ENCODE measurements at places on chromosomes 2 and 18.

DNA sequence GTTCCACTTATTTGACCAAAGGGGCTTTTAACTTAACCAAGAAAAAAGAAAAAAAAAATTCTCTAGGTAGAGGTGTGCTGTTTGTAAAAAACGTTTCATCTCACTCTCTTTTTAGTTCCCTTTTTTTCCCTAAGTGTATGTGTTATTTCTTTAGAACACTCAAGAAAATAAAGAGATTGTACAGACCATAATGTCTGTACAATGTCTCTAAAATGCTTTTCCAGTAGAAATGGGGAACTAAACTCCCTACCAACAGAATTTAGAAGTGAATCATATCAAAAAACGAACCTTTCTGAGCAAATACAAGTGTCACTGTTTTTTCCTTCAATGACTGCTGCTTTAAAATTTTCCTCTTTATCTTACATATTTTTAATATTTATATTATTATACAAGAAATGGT is 72.0 kb downstream of the CDH7 start:
- DNase-seq = no peak

- DNase-seq = no peak
These were observed 148.0 kb upstream of the CYRIA start for GRCh38 chr2:16813593-16813992.

GRCh38 chr2:128197059-128197458 is 106.1 kb downstream of the UGGT1 start:
- no peak for DNase-seq

GRCh38 chr2:112004253-112004645 is 50.8 kb upstream of the TMEM87B start:
- DNase-seq = no peak

- DNase-seq = no peak
These were observed 3.2 kb downstream of the CD226 start for GRCh38 chr18:69944436-69944835.

DNA sequence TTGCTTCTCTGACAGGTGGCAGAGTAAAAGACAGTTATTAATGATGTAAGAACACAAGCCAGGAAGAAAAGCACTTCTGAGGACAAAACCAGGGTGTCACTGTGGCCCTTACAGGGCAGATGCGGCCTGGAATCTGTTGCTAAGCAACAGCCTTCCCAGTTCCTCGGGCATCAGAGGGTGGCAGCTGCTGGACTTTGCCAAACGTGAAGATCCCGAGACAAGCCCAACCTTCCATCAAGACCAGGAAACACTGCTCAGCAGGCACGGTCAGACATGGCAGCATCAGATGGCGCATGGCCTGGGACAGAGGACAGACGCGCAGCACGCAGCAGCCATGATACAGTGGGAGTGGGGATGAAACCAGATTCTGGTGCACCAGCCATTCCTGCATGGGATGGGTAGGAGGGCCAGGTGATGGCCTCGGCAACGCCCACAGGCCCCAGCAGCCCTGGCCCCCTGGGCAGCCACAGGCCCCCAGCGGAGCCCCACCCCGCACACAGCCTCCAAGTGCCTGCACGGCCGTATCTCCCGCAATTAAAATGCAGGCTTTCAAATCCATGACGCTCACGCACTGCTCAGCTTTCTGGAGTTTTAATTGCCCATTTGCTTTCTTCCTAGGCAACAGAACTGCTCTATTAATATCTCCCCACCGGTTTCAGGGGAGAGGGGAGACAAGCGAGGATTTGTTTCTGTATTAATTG is 89.0 kb downstream of the EIPR1 start:
- DNase-seq = no peak

- no peak for DNase-seq
These were observed 92.7 kb upstream of the CNGA3 start for GRCh38 chr2:98253461-98254070.

- no peak for DNase-seq
These were observed 11.3 kb downstream of the CYTIP start for GRCh38 chr2:157432475-157433106.

DNA sequence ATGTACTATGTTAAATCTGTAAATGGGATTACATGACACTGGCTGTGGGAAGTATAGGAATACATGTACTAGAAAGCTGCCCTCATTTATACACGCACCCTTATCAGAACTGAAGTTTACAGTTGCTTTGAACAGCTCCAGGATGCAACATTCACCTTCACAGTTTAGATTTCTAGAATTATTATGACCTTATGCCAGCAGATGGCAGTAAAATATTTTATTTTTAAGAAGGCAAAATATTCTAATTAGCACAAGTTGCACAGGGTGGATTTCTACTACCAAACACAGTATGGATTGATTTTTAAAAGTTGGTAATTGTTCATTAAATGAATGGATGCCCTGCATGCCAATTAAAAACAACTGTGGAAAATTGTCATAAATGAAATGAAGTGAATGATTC is 670.4 kb downstream of the KCNJ3 start:
- DNase-seq = no peak

- no peak for DNase-seq
These were observed 737.5 kb downstream of the SATB2 start for GRCh38 chr2:198720266-198720665.

- no peak for DNase-seq
These were observed 60.0 kb downstream of the SDC1 start for GRCh38 chr2:20164734-20165478.

DNA sequence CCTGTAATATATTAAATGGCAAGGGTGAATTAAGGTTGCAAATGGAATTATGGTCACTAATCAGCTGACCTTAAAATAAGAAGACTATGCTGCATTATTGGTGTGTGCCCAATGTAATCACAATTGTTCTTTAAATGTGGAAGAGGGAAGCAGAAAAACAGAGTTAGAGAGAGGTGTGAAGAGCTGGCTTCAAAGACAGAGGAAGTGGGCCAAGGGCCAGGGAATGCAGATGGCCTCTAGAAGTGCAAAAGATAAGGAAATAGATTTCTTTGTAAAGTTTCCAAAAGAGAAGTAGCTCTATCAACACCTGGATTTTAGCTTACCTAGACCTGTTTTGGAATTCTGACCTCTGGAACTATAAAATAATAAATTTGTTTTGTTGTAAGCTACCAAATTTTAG is 276.0 kb downstream of the LRRTM1 start:
- no peak for DNase-seq

- no peak for DNase-seq
These were observed 460.8 kb upstream of the HS6ST1 start for GRCh38 chr2:128779301-128780095.

DNA sequence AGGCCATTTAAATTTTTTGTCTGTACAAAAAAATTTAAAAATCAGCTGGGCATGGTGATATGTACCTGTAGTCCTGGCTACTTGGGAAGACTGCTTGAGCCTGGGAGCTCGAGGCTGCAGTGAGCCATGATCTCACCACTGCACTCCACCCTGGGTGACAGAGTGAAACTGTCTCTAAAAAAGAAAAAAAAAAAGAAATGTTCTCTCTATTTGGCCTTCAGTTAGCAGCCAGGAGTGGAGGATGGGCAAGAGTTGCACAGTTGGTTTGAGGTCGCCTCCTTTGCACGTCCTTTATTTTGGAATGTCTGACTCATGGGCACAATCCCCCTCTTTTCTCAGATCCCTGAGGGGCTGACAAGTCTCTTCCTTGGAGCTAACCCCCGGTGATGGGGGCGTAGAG is 26.3 kb downstream of the ITM2C start:
- no peak for DNase-seq

- DNase-seq = no peak
These were observed 45.8 kb downstream of the TMEM17 start for GRCh38 chr2:62460175-62460574.

DNA sequence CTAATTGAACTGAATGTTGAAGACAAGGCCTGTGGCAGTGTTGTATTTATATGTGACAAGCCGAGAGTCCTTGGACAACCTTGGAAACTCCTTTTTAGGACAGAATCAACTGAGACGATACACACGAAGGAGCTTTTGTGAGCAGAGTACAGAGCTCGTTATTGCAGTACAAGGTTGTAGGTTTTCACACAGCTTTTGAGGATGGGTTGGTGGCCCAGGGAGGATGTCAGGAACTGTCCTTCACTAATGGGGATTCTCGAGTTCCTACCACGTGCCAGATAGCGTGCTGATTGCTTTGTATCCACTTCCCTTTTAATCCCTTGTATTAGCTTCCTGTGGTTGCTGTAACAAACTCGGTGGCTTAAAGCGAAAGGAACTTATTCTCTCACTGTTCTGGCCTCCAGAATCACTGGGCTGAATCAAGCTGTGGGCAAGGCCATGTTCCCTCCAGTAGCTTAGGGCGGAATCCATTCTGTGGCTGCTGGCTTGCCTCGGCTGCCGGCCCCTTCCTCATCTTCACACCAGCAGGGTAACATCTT is 20.2 kb downstream of the INPP4A start:
- DNase-seq = no peak

- no peak for DNase-seq
These were observed 17.6 kb upstream of the GRP start for GRCh38 chr18:59202258-59202820.

GRCh38 chr2:235511751-235512698 is 18.2 kb downstream of the AGAP1 start:
- DNase-seq = no peak

- no peak for DNase-seq
These were observed 25.7 kb upstream of the PDE1A start for GRCh38 chr2:182452456-182452990.

GRCh38 chr2:98507891-98508708 is 63.4 kb downstream of the INPP4A start:
- DNase-seq = no peak

GRCh38 chr2:160075171-160075570 is 12.8 kb upstream of the PLA2R1 start:
- DNase-seq = no peak

GRCh38 chr2:219836647-219837177 is 209.3 kb downstream of the SLC4A3 start:
- no peak for DNase-seq

DNA sequence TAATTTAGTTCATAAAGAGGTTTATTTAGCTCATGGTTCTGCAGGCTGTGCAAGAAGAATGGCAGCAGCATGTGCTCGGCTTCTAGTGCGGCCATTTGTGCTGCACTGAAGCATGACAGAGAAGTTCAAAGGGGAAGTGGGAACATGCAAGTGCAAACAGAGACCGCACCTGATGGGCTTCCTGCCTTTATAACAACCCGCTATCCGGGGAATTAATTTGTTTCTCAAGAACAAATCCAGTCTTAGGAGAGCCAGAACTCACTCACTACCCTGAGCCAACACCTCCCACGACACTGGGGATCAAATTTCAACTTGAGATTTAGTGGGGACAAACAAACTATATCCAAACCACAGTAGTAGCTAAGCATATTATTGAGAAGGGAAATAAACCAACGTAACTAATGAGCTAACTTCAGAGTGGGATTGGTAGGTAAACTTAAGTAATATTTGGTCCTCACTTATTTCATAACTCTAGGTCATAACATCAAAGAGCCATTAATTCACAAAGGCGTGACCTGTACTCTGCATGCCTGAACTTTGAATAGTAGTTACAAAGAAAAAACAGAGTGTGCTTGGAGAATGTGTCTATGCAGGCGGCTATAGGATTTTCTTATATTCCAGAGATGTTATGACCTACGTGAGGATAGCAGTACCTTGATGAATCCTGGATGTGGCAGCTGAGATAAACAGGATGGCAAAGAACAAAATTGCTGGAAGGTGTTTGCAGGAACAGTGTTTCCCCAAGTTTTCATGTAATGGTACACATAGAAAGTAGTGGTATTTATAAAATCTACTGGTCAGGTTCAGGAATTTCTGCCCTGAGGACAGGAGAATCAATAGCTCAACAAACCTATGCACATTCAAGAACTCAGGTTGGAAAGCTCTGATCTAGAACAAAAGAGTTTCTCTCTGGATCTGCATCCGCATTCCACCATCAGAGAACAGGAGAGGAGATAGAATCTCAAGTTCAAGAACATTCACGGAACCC is 845.9 kb upstream of the ID2 start:
- DNase-seq = no peak

GRCh38 chr2:113126845-113127645 is at the start of gene IL1RN:
TSS of gene IL1RN (plus strand) at chr2:113127598. CDS start at chr2:113127625, 27 bp downstream.
- DNase-seq = no peak
